Right cardiac atrium (tissue), 5 donors: ENCODE measurements at places on chromosomes 7 and 10. TPM values are rescaled to one million over a fixed set of nuclear protein-coding genes. Genes with fewer than 3 reads are reported as not detected.

DNA sequence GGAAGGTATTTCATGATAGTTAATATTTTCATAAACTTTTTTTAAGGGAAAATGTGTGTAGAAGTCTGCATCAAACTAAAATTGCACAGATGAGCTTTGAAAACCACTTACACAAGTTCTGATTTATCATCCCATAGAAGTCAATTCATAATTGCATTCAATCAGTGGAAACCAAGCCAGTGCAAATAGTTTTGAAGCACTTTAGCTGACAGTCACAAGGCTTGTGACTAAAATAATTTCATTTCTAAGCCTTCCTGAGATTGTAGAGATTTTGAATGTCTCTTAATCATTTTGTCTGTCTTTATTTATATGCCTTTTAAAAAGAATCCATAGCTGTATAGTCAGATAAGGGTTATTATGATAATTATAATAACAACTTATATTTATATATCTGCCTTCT lies 41.4 kb downstream of the EXOC4 start:
- DNase-seq = no peak

The NRCAM gene
- polyA plus RNA-seq = 1.3 TPM

The CALU gene
- polyA plus RNA-seq = 90.7 TPM

The PTF1A gene
- not detected for polyA plus RNA-seq

DNA sequence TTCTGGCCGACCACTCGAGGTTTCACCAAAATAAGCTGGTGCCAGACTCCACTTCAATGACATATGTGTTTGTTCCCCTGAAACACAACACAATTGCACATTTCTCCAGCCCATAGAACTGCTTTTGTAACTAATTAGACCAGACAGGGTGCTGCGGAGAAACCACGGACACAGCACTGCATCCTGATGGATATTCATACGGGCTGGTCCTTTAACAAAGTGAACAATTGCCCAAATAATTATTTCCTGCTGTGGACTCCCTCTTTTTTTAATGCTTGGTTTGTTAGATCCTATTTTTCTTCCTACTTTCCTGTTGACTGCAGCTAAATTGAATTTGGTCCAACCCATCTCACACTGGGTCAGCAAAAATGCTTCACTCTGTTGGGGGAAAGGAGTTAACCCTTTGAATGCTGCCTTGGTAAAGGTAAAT lies 198.6 kb upstream of the BMPER start:
- DNase-seq = no peak

The ASZ1 gene
- not detected for polyA plus RNA-seq

GRCh38 chr7:138008588-138009349 lies 6.9 kb upstream of the CREB3L2 start:
- DNase-seq = no peak

The SLC13A4 gene
- 0.16 TPM for polyA plus RNA-seq

GRCh38 chr10:119772334-119772733 lies 46.5 kb downstream of the INPP5F start:
- DNase-seq = no peak

- DNase-seq = no peak
These were observed 541.6 kb upstream of the FZD8 start for GRCh38 chr10:36183726-36184125.

- DNase-seq = no peak
These were observed 518.8 kb downstream of the CNTNAP2 start for GRCh38 chr7:146635205-146636032.

The IFIT3 gene
- polyA plus RNA-seq = 10.2 TPM

GRCh38 chr10:127906548-127907377 lies at the start of gene PTPRE:
PTPRE (plus strand) TSS chr10:127907103; CDS start chr10:128040882, 133,779 bp downstream.
- DNase-seq = peak; percentile 90

- DNase-seq = no peak
These were observed 244.6 kb upstream of the GRB10 start for GRCh38 chr7:51027106-51027934.

DNA sequence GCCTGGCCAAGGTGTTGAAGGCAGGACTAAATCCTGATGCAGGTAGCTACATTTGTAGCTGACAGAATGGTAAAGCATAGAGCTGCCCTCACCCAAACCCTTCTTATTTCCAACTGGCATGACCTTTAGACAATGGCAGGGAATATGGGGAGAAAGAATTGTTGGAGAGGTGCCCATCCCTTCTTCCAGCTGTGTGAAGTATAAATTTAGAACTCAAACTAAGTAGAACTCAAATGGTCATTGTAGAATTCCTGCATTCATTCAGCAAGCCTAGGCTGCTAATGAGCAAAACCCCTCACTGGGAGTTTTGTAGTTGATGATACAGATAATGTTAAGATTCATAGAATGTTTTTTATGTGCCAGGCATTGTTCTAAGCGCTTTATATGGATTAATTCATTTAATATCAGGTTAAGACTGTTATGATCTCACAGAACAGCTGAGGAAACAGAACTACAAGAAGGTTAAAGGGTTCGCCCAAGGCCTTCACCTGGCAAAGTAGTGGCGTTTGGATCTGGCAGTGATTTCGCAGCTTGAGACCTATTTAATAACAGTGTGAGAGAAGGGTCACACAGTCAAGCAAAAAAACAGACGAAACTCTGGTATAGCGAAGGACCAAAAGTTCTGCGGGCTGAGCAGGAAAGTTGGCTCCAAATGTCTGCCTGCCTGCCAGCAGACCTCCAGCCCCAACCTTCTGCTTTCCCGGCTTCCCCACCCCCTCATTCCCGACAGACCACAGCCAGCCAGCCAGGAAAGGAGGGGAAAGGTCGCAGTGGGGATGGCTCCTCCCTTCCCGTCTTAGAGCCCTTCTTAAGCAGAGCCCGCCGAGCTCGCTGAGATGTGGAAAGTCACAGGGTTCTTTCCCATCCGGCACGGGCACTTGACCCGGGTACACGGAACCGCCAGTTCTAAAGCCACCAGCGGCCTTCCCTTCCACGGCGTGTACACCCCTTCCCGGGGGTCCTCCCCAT lies 1.6 kb upstream of the HILPDA start:
- DNase-seq = peak; percentile 95

- no peak for DNase-seq
These were observed 7.2 kb upstream of the CHCHD1 start for GRCh38 chr10:73774637-73775036.

DNA sequence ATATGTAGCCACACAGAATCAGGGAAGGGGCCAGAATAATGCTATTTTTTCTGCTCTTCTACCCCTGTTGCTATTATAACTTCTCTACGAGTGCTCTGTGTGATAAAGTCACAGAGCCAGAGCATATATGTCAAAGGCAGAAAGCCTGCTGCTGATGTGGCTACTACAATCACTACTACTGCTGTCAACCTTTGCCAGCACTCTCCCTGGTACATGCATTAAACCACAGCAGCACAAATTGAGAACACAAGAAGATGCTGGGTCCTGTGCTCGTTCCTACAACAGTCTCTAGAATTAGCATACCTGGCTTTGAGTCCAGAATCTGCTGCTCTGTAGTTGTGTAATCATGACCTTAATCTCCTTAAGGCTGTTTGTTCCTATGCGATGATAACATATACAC lies 108.6 kb downstream of the SEMA3A start:
- no peak for DNase-seq

The CYP2E1 gene
- 0.36 TPM for polyA plus RNA-seq

DNA sequence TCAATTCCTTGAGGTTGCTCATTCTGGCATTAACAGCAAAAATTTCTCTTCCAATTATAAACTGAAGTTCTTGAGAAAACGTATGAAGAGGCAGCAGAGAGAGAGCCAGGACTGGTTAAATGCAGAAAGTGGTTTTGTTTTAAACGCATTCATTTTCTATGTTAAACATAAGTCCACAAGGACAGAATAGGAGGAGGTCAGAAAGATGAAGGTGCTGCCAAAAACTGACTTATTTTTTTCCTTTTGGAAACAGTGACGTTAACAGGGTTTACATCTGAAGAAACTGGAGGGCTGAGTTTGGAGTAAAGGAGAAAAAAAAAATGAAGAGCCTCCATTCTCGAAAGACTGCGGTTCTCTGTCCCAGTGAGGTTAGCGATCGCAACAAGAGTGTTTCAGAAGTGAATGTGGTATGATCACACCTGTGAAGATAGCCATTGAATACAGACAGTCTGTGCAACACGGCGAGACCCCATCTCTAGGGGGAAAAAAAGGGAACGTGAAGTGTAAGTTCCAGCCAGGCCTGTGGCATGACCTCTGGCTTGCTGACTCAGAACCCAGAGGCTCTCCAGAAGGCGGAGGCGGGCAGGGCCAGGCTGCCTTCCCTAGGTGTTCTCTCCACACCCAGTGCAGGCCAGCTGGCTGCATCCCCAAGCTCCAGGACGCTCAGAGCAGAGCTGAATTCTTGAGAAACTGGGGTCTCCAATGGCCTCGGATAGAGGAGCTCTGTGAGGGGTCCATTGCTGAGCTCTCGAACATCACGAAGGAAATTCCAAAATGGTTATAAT lies 84.0 kb downstream of the CHST15 start:
- no peak for DNase-seq

GRCh38 chr10:66717231-66717981 lies 208.4 kb upstream of the LRRTM3 start:
- no peak for DNase-seq

DNA sequence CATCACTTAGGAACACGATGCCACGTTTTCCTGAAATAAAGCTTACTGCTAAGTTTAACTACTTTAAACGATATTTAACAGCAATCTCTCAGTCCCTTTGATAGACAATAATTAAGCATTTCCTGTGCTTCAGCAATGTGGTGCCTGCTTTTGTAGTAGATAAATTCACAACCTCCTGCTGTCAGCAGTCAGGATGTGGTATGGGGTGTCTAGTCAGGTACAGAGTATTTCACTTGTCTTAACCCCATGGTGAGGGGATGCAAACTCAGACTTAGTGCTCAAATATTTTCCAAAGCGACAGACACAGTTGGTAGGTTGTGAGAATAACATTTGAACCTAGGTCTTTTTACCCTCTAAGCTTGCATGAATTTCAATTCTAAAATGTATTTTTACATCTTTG lies 526.2 kb upstream of the PFKP start:
- DNase-seq = no peak

The MYPN gene
- 27.2 TPM for polyA plus RNA-seq
